ENCODE measurements at places on chromosomes 1 and 21.

DNA sequence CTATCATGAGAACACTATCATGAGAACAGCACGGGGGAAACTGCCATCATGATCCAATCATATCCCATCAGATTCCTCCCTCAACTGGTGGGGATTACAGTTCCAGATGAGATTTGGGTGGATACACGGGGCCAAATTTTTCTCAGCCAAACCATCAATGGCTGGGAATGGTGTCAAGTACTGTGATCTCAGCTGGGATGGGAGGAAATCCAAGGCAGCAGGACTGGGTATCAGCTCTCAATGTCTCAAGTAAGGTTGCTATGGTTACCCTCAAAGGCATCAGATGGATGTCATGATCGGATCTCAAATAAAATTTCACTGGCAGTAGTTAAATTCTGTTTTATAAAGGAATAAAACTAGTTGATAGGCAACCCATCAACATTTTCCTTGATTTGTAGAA lies 399.0 kb downstream of the KCNT2 start:
- no peak for DNase-seq

GRCh38 chr1:44817771-44818495 lies 9.6 kb downstream of the BTBD19 start:
- no peak for DNase-seq

- no peak for DNase-seq
Observed at GRCh38 chr1:201511941-201512539, 5.1 kb upstream of the CSRP1 start.

DNA sequence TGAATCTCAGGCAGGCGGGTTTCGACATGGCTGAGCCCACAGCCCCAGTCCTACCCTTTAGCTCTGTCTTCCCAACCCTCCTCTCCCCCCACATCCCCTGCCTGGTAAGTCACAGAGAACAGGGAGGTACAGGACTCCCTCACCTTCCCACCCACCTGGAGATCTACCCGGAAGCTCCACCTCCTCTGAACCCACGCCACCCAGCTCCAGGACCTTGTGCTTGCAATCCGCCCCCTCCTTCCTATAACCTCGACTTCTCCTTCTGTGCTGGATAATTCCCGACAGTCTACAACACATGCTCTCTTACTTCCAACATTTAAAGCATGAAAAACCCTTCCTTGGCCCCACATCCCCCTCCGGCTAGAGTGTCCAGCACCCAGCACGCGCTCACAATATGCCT lies 22.3 kb downstream of the KIF17 start:
- DNase-seq: no peak

DNA sequence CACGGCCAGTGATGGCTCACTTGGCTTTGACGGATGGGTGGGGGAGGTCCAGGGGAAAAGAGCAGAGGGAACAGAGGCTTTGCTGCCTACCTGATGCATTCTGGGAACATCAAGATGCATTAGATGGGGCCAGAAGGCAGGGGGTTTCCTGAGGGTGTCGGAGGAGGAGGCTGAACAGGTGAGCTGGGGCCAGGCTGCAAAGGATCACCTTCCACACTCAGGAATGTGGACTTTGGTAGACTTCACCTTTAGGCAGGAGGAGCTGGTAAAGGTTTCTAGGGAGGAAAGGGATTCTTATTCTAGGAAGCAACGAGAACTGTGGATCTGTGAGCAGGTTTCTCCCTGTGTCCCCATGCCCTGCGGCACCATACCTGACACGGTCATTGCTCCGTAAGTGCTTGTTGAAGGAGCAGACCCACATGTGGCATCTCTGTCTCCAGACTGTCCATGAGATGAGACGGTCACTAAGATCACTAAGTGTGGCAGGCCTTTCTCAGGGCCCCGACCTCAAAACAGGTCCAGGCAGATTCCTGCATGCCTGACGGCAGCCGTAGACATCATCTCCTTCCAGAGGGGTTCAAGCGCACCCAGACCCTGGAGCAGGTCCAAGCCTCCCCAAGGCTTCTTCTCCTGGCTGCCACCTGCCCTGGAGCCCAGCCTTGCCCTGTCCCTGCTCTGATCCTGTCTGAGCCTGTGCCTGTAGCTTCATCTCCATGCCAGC lies 89.1 kb upstream of the SLC25A33 start:
- DNase-seq: no peak

- no peak for DNase-seq
Observed at GRCh38 chr1:32352831-32353383, 9.4 kb downstream of the FAM229A start.

- no peak for DNase-seq
Observed at GRCh38 chr1:43930168-43930948, 3.2 kb upstream of the ARTN start.

DNA sequence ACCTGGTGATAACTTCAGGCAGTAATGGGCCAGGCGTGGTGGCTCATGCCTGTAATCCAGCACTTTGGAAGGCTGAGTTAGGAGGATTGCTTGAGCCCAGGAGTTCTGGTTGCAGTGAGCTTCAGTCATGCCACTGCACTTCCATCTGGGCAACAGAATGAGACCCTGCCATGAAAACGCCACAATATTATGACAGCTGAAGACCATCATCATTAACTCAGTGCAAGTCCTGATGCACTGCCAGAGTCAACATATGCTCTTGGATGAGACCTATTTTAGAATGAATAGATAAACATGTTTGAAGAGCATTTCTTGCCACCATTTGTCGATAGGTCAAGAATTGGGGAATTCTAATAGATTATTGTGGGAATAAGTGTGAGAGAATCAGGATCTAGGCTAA lies 26.4 kb downstream of the HENMT1 start:
- no peak for DNase-seq

DNA sequence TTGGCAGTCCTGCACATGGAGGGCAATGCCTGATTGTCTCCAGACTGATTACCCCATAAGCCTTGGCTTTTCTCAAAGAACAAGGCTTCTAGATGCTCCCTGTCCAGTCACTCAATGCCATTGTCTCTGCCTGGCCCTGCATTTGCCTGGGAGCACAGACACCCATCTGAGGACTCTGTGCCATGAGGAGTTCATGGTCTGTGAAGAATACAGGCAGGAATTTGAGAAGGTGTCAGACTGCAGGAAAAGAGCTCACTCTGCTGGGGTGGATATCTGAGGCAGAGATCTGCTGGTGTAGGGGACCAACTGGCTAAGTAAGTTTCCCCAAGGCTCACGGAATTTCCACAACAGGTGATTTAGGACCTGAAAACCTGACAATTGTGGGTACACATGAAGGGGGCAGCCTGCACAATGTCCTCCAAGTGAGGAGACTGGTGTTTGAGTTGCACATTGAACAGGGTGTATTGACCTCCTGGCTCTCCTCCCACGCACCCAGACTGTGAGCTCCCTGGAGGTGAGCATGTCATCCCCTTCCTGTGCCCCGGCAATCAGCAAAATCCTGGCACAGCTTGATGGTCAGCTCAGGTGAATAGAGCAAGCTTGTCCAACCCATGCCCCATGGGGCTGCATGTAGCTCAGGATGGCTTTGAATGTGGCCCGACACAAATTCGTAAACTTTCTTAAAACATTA lies 829 bp downstream of the CYP4A22 start:
- DNase-seq: no peak

- DNase-seq: peak; percentile 20
Observed at GRCh38 chr1:99481391-99481996, 164.4 kb upstream of the PALMD start.

DNA sequence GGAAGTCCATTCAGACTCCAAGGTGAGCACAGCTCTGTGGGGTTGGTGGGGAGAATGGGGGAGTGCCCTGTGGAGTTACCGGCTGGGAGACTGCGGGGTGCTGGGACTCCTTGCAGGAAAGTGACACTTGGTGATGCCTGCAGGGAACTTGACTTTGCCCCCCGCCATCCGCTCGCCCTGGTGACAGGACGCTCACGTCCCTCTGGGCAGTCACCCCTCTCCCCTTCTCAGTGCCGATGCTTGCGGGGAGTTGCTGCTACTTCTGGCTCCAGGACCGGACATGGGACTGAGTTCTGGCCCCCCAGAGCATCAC lies 209.5 kb upstream of the C1orf174 start:
- DNase-seq: no peak
